ENCODE measurements at places on chromosomes 11 and 22.

GRCh38 chr11:125517116-125517770 lies 21.2 kb upstream of the FEZ1 start:
- no peak for DNase-seq

DNA sequence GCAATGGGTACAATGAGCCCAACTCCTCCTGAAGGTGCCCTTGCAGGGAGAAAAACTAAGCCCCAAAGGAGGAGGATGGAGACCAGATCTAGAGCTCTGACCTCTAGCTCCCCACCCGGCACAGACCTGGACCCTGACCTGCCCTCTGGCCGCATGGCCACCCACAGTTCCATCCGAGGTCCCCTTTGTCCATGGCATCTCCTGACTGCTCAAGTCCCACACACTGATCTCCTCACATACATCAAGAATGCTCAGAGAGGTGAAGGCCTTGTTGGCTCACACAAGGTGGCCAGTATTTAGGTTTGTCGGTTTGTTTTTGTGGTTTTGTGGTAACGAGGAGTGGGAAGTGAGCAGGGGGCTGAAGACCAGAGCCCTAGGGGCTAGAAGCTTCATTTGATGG lies 423.5 kb upstream of the B3GAT1 start:
- DNase-seq = no peak

GRCh38 chr22:49449377-49449776 lies 378.3 kb downstream of the BRD1 start:
- no peak for DNase-seq

GRCh38 chr11:102420547-102420946 lies 32.0 kb downstream of the TMEM123 start:
- no peak for DNase-seq

DNA sequence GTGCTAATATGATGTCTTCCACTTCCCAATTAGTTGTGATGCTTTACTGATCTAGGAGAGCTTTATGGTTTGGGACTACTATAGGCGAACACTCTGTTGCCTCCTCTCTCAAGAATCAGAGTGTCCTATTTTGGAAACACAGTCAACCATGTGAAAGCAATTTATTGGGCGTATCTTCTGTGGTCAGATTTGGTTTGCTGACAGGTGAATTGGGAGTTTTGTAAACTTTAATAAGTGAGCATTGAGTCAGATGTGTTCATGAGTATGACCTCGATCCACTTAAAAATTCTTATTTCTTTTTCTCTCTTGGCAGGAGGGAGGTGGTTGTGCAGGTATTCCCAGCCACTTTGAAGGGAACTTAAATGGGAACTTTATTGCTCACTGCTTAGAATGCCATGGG lies 4.4 kb downstream of the CAT start:
- DNase-seq = no peak

GRCh38 chr22:36383110-36383581 lies 4.6 kb downstream of the MYH9 start:
- no peak for DNase-seq

GRCh38 chr22:24485608-24486007 lies 9.5 kb upstream of the UPB1 start:
- DNase-seq = no peak

DNA sequence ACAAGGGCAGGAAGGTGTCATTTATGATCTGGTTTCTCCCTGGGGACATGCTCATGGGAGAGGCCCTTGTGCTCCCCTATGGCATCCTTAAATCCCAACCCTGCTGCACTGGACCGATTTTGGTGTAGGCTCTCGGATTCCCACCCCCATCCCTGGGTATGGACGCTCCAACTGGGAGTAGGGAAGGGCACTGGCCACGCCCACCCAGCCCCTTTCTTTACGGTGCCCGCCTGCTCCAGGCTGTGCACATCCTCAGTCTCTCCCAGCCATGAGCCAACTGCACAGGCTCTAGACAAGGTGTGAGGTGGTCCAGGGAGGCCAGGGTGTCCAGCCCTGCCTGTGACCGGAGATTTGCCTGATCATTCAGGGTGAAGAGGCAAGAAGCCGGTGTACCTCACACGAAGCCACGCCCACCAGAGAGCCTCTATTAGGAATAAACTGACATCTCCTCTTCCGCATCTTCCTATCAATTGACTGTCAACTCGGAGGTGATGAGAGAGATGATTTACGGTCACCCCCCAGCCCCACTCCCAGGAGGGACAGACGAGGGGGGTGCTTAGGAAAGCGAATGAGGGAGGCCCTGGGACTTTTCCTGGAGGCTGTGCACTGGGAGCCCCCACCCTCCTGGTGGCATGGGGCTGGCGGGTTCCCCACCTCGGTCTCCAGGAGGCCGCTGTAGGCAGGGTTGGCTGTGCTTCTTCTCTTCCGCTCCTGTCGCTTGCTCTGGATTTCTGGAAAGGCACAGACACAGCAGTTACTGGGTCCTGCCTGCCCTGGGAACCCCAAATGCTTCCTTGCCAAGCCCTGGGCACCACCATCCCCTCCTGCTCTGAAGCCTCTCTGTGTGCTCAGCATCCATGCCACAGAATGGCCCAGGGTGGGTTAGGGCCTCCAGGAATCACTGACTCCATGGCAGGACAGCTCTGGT lies 116.7 kb downstream of the PHF21B start:
- no peak for DNase-seq

DNA sequence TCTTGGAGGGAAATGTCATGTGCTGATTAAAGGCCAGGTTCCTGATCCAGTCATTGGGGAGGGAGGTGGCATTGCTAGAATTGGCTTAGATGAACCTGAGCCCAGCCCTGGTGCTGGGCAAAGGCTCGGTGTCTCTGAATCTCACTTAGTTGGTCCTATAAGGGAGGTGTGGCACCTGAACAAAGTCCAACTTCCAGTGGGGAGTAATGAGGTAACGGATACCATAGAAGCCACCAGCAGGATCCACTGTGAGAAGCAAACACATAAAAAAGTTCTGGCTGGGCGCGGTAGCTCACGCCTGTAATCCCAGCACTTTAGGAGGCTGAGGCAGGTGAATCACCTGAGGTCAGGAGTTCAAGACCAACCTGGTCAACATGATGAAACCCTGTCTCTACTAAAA lies 26.6 kb downstream of the PRDM11 start:
- DNase-seq = no peak

DNA sequence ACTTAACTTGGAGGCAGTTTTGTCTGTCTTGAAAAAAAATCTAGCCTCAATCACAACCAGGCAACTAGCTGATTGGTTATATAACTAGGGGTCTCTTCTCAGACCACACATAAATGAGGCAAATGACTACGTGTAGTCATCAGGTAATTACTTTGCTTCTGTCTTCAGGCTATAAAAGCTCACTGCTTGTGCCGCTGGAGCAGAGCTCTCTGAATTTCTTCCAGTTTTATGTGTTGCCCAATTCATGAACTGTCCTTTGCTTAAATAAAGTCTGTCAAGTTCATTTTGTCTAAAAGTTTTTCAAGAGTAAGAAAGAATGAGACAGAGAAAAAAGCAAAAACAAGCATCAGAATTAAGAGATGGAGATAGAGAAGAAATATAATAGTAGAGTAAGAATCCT lies 93.4 kb downstream of the MUC15 start:
- DNase-seq = no peak

- DNase-seq = no peak
Measured at GRCh38 chr11:9315078-9315688, 790 bp upstream of the TMEM41B start.

DNA sequence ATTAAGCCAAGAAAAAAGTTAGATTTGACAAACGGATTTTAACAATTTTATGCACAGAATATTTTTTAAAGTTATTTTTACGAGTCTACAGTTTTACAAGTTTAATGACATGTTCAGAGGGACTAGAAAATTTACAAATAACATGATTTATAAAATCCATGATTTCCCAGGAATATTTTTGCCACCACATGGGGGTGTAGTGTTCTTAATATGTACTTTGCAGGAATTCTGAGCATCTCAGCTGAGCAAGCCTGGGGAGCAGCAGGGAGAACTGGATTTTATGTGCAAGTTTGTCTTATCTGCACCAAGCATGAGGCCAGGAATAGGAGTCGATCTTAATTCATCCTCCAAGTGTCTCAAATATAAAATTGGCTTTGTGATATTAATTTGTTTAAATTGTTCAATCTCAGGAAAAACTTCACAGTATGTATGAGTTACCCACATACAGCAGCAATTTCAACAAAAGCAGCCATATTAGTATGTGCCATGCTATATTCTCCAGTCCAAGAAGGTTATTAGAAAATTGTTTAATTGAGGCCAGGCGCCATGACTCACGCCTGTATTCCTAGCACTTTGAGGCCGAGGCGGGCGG lies 826.3 kb downstream of the DLG2 start:
- DNase-seq = no peak

- DNase-seq = no peak
Measured at GRCh38 chr11:64243236-64243854, 2.5 kb downstream of the FKBP2 start.

DNA sequence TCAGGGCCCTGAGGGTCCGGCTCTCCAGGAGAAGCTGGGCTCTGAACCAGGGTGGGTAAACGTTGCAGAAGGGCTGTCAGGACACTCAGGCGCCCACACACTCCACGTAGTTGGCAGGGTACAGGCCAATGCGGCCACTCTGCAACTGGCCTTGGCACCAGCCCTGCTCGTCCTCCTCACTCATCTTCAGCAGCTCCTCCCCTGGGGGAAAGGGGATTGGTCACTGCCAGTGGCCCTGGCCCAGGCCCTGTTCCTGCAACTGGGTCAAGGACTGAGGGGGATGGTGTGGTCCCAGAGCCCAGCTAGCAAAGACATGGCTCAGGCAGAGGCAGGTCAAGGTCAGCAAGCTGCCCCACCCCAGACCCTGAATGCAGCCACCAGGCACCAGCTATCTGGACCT lies 1.2 kb upstream of the ARFGAP2 start:
- no peak for DNase-seq

- no peak for DNase-seq
Measured at GRCh38 chr22:28869736-28870135, 13.6 kb upstream of the ZNRF3 start.

DNA sequence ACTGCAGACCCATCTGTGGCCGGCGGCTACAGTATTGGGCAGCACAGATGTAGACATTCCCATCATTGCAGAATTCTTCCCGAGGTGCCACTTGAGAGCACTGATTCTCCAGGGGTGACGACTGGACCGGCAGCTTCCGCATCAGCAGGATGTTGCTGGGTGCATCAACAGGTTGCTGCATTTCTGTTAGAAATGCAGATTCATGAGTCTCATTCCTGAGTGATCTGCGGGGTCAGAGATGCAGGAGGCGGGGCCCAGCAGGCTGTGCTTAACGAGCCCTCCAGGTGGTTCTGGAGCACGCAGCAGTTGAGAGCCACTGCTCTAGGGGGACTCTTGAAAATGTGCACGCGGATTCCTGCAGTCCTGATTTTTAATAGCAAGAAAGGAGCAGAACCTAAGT lies 321.8 kb downstream of the TBC1D22A start:
- DNase-seq = no peak

GRCh38 chr22:45008186-45008681 lies 1.6 kb downstream of the PHF21B start:
- DNase-seq = no peak

DNA sequence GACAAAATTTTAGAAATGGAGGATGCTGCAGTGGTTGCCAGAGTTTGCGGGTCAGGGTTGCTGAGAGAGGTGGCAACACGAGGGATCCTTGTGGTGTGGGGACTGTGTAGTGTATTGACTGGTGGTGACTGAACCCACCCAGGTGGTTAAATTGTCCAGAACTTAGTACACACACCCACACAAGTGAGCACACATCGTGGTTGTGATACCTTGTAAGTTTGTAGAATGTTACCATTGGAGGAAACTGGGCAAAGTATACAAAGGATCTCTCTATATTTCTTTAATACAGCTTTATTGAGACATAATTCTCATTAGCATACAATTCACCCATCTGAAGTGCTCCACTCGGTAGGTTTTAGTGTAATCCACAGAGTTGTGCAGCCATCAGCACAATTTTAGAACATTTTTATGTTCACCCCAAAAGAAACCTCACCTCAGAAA lies 56.1 kb downstream of the MED15 start:
- no peak for DNase-seq

DNA sequence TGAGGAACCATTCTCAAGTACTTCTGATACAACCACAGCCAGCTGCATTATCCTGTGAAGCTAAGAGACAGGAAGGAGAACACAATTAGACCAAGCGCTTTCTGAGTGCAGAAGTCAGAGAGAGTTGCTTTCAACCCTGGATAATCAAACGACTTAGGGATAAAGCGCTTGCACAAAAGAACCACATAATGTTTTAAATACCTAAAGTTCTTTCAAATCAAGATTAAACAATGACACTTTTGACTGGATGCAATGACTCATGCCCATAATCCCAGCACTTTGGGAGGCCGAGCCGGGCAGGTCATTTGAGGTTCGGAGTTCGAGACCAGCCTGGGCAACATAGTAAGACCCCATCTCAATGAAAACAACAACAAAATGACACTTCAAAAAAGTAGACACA lies 145.1 kb downstream of the SWAP70 start:
- no peak for DNase-seq

DNA sequence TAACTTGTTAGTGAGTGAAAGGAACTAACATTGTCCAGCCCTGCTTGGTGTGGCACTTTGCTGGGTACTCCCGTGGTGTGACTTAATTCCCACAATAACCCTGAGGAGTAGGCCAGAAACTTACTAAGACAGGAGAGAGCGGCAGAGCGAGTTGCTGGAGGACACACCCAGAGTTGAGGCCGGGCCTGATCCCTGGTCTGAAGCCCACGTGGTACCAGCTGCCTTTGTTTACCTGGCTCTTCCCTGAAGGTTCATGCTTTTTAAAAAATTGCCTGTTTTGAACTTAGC lies 594 bp downstream of the MPST start:
- no peak for DNase-seq

GRCh38 chr11:9512370-9513019 lies 51.7 kb downstream of the ZNF143 start:
- no peak for DNase-seq

DNA sequence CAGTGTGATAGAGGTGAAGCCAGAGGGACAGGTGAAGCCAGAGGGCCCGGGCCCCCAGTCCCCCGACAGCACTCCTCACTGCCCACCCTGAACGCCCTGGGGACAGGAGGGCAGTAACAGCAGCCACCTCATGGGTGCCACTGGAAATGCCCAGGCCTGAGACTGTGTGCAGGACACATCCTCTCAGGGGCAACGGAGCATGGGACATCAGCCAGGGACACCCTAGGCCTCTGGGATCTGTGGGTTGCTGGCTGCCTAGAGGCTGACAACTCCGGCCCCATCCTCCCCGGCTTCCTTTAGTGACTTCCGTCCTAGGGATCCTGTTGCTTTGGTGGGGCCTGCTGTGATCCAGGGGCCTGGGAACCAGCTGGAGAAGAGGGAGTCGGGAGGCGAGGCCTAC lies 17.4 kb upstream of the BAIAP2L2 start:
- no peak for DNase-seq

DNA sequence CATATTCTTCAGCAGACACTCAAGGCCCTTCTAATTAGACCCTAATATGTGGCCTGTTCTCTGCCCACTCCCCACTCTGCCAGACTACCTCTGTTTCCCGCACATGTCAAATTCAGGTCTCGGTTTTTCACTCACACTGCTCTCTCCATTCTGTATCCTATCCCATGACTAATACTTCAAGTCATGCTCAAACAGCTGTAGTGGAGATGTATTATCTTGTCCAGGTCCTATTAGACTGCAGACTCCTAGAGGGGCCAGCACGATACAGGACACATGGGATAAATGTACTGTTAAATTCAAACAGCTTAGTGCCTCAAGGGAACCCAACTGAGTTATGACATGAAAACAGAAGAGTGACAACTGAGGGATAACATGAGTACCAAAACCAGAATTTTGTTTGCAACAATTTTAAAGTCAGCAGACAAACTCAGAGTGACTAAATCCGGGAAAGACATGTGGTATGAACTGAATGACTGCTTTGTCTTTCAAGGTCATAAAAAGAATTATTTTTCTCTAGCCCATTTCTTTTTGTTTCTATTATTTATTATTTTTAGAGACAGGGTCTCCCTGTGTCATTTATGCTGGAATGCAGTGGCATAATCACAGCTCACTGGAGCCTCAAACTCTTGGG lies 20.5 kb downstream of the ATP6V1E1 start:
- DNase-seq = no peak

Data from NCI-H187 treated with DMSO at 0.1 percent for 48 hours (cell line).